Cardiac septum (tissue), 1 donor: ENCODE measurements at places on chromosomes 7 and 10.

DNA sequence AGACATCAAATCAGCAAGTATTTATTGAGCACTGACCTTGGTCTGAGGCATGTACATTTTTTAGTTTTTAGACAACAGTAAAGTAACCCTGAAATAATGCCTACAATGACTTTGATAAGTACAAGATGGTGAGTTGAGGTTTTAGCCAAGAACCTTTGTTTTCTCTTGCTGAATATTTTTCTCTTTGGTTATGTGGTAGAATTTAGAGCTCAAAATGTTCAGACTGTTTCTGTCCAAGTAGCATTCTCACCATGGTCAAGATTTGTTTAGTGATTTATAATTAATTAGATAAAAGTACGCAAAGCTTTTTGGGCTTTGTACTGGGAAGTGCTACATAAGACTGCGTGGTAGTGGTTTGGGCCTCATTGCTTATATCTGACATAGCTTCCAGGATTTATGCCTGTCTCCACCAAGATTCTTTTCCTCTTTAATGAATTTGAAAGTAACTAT is 102.4 kb downstream of the KAT6B start:
- DNase-seq: no peak

- DNase-seq: no peak
These were observed 119.9 kb upstream of the THSD7A start for GRCh38 chr7:11951909-11952308.

- DNase-seq: no peak
These were observed 267.9 kb upstream of the LRGUK start for GRCh38 chr7:133859231-133859630.

DNA sequence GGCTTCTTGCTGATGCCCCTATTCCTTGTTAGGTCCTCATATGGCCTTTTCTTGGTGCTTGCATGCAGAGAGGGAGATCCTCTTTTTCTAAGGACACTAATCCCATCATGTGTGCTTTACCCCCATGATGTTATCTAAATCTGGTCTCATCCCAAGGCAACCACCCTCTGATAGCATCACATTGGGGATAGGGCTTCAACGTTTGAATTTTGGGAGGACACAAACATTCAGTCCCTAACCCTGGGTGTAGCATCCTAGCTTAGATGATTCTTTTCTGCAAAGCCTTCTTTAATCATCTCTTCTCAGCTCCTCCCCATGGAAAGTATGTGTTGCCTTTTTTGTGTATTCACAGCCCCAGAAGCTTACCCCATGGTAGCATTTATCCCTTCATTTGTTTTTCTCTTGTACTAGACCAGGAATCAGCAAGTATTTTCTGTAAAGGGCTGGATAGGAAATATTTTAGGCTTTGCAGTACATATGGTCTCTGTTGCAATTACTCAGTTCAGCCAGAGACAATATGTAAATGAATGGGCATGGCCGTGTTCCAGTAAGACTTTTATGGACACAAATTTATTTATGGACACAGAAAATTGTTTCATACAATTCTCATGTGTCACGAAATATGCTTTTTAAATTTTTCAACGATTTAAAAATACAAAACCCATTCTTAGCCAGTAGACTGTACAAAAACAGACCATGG is 101.5 kb upstream of the CSTF2T start:
- no peak for DNase-seq

GRCh38 chr7:20778063-20778721 is 8.5 kb downstream of the SP8 start:
- DNase-seq: no peak

- DNase-seq: no peak
These were observed 70.4 kb downstream of the AKR1B1 start for GRCh38 chr7:134388336-134389019.

DNA sequence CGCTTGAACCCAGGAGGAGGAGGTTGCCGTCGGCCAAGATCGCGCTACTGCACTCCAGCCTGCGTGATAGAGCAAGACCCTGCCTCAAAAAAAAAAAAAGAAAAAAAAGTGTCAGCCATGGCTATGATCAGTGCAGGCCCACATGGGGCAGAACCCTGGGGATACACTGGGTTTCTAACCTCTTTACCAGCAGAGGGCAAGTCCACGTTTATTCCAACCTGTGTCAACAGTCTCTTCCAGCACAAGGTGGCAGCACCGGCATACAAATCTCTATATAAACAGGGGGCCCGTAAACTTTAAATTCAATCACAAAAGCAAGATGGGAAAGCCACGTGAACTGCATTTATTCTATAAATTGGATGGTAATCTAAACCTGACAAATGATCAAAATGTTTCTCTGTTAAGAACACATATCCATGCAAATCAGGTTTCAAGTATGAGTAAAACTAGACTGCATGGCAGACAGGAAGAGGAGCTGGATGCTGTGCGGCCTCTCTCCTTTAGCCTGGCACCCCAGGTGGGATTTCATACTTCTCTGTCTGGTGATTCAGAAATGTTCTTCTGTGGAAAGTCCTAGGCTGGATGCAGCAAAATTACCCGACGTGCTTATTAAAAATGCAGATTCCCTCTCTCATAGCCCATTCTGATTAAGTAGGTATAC is 60.0 kb upstream of the STEAP1B start:
- peak; percentile 78 for DNase-seq

DNA sequence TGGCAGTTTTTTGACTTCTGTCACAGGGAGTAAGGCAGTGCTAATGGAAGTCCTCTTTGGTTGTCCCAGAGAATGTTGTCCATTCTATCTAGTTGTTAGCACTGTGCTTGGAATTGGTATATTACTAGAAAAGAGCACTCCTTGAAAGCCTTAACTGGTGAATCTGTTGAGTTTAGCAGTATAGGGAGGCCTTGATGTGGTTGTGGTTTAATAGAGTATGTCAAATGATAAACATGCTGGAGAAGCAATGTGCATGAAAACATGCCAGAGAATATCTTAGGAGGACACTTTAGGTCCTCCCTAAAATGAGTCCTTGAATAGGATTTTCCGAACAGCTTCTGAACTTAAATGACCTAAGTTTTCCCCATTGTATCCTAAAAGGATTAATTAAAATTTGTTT is 98.6 kb downstream of the BTRC start:
- no peak for DNase-seq

DNA sequence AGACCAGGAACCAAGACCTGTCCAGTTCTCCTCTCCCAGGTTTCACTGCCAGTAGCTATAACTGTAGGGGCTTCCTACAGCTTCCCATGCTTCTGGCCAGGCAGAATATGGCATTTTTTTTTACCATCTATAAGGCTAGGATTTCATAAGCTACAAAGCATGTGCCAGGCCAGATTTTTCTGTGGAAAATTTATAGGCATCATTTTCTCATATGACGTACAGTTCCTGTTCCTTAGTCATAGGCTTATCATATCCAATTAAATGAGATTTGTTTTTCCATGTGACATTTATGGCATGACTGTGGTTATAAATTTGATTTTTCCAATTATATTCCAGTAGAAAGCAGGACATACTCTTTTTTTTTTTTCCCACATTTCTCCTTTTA is 208.6 kb upstream of the NPY start:
- DNase-seq: no peak

GRCh38 chr7:119472408-119473038 is 800.5 kb upstream of the KCND2 start:
- no peak for DNase-seq

GRCh38 chr7:69429911-69430383 is 168.3 kb upstream of the AUTS2 start:
- no peak for DNase-seq

GRCh38 chr10:21020545-21020944 is 123.4 kb upstream of the NEBL start:
- DNase-seq: no peak

- no peak for DNase-seq
These were observed 221.2 kb downstream of the CALN1 start for GRCh38 chr7:72190919-72191318.

DNA sequence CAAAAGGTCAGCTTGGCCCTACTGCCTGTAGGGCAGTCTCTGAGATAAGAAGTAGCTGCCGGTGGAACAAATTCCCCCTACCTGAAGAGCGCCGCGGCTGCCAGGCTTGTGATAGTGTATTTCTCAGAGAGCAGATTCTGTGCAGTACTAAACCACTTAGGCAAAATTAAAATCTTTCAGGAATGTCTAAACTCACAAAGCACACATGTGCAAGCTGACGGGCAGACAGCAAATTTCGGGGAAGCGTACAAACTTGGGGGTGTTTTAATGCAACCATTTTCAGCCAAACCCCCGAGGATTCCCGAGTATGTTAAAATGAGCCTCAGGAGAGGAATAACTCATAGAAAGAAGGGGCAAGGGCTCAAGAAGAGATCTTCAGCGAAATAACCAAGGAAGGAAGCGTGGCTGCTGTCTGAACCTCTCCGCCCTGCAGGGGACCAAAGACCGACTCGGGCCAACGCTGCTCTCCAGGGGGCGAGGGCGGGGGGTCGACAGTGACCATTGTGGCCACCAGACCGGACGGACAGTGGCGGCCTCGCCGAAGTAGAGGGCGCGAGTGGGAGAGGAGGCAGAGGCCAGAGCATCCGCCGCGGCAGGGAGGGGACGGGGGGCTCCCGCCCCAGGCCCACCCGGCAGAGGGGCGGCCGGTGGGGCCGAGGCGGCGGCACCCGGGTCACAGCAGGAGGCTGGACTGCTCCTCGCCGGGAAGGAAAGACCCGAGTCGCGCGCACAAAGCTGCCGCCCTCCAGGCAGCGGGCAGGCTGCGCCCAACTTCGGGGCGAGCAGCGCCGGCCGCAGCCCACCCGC is 819 bp downstream of the HYCC1 start:
- DNase-seq: no peak

DNA sequence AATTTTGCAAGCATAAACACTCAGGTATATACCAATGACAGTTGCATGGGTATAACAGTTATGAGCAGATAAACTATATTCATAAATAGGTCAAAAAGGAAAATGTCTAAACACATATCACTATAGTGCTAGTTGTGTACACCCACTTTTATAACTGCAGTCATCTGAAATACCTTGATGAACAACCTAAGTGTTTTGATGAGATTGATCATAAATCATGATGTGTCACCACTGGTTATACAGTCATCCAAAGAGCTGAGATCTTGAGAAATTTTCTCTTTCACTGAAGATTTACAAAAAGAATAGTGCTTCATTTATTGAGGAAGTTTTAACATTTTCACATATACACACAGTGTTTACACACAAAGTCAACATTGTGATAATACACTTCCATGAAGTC is 78.6 kb upstream of the SLC25A13 start:
- no peak for DNase-seq

DNA sequence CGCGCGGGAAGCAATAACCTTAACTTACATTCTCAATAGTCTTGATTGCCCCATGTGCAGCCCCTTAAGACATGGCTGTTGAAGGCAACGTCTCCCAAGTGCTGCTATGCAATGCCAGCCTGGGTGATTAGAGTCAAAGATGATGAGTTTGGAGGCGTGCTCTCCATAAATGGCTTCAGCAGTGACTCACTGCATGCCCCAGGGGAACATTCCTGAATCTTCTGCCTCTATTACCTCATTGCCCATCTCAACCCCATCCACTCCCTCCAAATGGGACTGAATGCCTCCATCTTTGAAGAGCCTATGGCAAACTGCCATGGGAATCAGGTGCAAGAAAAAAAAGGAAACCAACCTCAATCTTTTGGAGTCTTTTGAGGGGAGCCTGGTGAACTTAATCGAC is 282.8 kb downstream of the SNX10 start:
- DNase-seq: no peak

- no peak for DNase-seq
These were observed 128.7 kb downstream of the DYNC1I1 start for GRCh38 chr7:95901006-95901405.

DNA sequence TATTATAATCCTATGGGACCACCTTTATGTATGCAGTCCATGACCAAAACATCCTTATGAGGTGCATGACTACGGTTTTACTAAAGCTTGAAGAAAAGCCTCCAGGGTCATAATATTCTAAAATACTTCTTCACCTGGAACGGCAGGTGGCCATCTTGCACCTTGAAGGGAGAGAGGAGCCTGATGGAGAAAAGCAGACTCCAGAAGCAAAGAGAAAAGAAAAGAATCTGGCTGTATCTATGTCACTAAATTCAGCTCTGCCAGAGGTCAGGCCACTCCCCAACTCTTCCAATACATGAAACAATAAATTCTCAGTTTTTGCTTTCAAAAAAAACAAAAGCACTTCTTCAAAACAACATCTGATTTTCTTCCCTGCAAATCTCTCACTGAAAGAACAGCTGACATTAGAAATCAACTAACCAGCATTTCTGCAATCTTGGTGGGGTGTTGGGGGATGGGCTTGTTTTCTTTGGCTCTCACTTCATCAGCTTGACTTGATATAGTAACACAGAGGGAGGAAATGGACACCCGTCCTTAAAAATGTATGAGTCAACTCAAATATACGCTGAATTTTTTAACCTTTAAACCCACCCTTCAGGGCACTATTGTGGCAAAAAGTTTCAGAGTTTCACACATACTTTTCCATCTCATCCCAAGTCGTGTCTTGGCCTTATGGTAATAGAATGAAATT is 21.7 kb downstream of the HIBADH start:
- no peak for DNase-seq

GRCh38 chr7:152617056-152617455 is 58.9 kb downstream of the XRCC2 start:
- no peak for DNase-seq

DNA sequence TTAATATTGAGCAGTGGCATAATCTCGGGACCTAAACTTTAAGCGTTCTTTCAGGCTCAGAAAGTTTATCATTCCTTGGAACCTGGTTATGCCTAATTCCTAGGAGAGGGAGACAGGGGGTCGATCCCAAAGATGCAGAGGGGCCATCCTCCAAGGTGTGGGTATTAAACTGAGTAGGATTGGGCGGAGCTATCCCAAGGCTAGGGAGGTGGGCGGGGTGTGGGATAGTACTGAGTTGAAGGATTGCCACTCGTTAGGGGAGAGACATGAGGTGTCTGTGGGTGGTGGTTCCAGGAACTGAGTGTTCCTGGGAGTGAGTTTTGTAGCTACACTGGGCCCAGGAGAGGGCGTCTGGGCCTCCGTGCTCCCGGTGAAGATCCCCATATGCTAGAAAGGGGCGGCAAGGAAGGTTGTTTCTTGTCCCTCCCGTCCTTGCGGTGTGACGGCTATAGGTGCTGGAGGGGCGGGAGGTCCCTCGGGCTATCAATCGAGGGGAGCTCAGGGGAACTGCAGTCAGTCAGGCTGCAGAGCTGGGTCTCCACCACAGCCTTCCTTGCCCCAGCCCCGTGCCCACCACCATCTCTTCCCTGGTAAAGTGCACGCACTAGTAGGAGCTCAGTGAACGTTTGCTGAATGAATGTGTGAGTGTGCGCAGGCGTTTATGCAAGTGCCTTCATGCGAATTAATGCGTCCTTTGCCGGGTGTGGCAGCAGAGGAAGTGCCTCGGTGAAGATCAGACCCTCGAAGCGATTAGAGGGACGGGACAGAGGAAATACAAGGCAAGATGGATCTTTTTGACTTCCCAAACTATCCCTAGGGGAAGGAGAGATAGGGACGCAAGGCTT is 3.0 kb upstream of the HMX2 start:
- no peak for DNase-seq

- DNase-seq: no peak
These were observed 21.5 kb downstream of the ADAMTS14 start for GRCh38 chr10:70693619-70694335.
